CD4-positive, alpha-beta T cell treated with Interleukin-6 for 4 hours (primary cell): ENCODE measurements at places on chromosomes 3 and 15.

DNA sequence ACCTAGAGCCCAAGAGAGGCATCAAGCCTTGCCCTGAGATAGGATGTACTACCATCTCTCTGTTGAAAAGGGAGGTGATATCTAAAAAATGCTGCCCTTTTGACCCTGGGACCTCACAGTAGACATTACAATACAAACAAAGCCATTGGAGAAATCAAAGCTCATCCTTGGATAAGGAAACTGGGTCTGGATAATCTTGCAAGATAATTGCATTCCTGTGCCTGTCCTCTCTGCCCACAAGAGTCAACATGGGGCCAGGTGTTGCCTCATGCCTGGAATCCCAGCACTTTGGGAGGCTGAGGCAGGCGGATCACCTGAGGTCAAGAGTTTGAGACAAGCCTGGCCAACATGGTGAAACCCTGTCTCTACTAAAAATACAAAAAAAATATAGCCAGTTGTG is 57.3 kb upstream of the DLG1 start:
- no peak for DNase-seq

GRCh38 chr3:155426524-155427230 is 133.2 kb upstream of the STRIT1 start:
- no peak for DNase-seq

DNA sequence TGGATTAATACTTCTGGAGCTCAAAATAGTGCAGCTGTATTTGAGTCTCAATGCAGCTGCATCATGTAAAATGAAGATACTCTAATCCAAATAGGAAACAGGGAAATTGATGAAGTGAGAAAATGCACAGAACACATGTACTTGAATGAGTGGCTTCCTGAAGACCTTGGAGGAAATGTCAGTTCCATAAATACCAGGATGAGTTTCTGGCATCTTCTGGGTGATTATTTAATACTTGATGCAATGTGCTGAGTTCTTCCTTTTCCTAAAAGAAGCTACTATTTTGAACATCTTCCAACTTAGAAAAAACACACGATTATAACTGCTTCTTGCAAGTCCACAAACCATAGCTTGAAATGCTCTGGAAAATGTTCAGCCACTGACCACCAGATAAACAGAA is 162.8 kb downstream of the SLC9A9 start:
- no peak for DNase-seq

DNA sequence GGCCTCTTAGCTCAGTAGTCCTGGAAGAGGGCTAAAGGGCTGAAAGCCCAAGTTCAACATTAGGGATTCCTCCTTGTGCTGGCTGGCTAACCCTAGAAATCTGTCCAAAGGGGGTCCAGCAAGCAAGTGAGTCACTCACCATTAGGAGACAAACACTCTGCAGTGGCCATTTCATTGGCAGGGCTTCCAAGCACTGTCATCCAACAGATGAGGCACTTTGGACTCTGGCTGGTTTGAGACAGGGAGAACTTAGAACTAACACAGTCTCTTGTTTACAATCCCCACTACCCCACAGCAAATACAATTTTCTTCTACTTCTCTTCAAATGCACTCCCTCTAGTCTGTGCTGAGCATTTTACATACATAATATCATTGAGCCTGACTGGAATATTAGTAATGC is 10.1 kb upstream of the WNT5A start:
- no peak for DNase-seq

DNA sequence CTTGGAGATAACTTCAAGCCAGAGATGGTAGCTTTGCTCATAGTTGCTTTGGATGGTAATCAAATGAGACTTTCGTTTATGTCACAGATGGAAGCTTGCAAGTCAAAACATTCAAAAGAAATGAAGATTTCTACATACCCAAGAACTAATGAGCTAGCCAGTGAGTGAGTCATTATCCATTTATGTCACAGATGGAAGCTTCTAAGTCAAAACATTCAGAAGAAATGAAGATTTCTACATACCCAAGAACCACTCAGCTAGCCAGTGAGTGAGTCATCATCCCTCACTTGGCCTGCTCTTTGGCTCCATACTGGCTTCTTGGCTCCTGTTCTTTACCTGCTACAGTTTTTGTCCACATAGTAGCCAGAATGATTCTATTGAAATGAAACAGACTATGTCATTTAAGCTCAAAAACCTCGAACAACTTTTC is 559.8 kb upstream of the CBLB start:
- no peak for DNase-seq

DNA sequence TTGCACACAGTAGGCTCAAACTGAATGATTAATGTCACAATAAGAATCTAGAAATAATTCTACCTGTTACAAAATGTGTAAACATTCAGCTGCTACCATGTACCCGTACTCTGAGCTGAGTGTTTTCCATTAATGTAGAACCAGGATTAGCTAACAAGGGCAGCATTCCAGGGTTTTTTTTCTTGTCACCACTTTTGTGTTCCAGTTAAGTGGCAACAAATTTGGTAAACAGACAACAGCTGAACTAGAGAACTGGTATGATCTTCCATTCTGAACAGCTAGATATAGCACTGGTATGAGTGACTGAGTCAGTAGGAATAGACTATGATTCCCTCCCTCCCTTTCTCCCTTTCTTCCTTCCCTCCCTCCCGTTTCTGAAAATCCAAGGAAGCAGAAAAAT is 229.4 kb downstream of the CD47 start:
- DNase-seq, result no peak

- DNase-seq, result no peak
Measured at GRCh38 chr15:41507820-41508290, 5.8 kb downstream of the LTK start.
